ENCODE measurements at places on chromosomes 16 and 17.

DNA sequence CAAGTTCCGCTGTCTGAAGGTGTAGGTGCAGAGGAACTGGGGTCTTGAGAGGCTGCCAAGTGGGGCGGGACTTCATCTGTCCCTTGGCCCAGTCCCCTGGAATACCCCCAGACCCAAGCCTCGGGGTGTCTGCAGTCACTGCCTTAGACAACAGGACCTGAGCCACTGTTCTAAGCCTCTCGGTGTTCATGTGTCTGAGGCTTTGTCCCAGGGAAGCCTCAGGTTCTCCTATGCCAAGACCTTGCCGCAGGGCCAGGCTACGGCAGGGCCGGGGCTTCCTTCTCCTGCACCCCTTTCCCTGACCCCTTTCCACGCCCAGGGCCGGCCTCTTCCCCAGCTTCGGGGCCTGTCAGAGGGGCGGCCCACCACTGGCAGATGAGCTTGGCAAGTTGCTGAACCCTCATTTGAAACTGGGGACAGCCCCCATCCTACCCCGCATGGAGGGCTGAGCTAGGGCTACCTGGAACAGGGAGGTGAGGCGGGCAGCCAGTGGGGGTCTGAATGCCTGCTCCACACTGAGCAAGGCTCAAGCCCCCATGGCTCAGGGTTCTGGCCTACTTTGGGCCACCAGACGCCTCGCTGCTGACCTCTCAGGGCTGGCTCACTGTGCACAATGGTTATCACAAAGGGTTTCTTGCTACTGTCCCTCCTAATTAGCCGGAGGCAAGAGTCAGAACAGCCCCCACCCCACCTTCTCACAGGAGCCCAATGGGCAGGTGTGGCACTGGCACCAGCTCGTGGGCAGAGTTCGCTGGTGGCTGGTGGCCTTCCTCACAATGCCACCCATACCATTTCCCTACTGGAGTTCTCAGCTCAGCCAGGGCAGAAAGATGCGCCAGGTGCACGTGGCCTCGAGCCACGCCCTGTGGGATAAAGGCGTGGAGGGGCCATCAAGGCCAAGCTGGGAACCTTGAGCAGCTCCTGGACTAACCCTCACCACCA lies 7.1 kb downstream of the LITAFD start:
- no peak for DNase-seq

GRCh38 chr17:81034168-81034777 lies 678 bp upstream of the BAIAP2 start:
- no peak for DNase-seq

DNA sequence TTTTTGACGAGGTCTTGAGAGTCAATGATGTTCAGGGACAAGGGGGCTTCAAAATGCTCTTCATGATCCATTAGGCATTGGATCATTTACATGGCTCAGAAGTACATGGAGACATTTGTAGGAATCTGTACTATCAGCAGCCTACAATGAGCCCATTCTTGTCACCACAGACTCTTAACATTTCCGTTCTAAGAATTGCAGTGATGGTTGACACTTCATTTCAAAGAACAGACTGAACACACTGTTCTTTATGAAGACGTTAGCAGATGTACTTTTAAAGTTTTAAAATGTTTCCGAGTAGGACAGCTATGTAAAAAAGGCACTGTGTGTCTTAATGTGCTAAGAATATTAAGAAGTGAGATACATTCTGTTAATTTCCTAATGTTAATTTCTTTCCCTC lies 97.3 kb upstream of the GOT2 start:
- DNase-seq: no peak

DNA sequence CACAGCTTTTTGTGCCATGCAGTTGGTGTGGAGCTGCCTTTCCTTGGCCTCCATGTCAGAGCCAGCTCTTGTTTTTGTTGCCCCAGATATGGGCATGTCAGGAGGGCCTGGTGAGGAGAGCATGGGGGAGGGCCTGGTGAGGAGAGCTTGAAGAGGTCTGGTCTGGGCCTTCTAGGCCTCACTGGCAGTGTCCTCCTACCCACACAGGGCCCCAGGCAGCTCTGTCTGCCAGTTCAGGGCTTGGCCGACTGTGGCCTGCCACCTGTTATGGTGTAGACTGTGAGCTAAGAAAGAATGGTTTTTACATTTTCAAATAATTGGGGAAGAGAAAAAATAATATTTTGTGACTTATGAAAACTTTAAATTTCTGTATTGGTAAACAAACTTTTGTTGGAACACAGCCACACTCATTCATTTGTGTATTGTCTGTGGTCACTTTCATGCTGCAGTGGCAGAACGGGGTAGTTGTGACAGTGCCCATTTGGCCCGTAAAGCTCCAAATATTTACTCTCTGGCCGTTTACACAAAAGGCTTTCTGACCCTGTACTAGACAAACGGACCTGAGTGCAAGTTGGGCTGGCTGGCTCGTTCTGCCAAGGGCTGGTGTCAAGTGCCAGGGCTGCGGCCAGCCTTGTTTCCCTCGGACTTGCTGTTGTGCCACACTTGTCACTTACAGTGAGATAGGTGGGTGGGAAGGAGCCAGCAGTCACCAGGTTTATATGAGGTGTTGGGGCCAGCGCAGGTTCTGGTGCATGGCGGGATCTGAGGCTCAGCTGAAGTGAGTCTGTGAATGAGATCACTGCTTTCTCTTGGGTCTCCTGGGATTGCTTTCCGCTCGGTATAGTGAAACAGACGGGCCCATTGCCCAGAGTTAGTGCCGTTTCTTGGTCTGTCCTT lies 18.2 kb downstream of the PGS1 start:
- no peak for DNase-seq

DNA sequence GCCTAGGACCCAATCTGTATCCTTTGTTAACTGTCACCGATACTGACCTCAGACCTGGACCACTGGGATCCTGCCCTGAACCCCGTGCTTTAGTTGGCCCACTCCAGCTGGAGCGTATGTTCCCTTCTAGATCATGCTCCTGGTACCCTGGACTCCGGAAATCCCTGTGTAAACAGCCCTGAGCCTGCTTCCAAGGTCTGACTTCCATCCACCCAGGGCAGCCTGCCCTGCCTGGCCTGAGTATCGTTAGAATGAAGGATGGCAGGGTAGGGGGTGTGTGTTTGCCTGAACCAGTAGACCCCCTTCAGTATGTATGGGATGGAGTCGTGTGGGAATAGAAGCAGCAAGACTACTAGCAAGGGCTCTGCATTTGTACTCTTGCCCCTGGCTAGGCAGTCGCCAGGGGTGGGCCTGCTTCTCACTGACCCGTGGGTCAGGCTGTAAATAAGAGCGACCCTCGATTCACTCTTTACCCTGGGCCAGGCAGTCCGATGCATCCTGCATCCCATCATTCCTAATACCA lies 691 bp upstream of the TMEM98 start:
- DNase-seq: no peak

DNA sequence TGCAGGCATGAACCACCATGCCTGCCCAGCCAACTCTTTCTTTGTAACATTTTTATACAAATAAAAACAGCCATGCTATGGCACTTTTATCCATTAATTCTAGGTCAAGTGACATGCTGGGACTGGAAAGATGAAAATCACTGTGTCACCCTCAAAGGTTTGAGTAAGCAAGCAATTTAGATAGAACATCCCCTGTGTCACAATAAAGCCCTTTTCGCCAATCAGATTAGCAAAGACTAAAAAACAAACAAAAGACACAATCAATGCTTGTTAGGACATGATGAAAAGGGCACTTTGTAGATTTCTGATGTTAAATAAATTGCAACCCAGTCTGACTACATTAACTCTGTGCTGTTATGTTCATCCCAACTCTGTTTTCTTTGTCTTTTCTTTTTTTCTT lies 26.4 kb downstream of the CHP2 start:
- DNase-seq: no peak

GRCh38 chr17:75340631-75341030 lies 51.4 kb upstream of the SLC25A19 start:
- no peak for DNase-seq

DNA sequence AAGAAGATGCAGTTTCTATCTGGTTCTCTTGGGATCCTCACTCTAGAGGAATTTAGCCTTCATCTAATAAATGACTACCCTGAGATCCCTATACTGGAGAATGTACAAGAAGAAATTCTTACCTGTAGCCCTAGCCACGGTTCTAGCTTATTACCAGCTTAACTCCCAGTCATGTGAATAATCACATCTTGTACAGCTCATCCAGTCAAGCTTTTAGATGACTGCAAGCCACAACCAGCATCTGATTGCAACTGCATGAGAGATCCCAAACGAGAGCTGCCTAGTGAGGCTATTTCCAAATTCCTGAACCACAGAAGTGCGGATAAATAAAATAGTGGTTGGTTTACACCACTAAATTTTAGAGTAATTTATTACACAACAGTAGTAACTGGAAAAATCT lies 196.0 kb upstream of the CPHXL start:
- no peak for DNase-seq

- DNase-seq: no peak
These were observed 17.7 kb downstream of the GALNS start for GRCh38 chr16:88839026-88839529.

GRCh38 chr17:7235693-7236665 lies 1.7 kb upstream of the DVL2 start:
- no peak for DNase-seq
